HFFc6 (cell line): ENCODE measurements at places on chromosomes 2 and 18. TPM values are rescaled to one million over a fixed set of nuclear protein-coding genes. Genes with fewer than 3 reads are reported as not detected.

GRCh38 chr2:66073172-66073571, 361.8 kb upstream of the MEIS1 start:
- no peaks in the 10 kb centered on the region for H3K36me3 ChIP-seq
- H3K27ac ChIP-seq, result no peak overlapping the region
- H3K27me3 ChIP-seq, result peaks cover 4% of the 10 kb centered on the region; the same call in 1 of the 2 replicates
- no peak overlapping the region for H3K4me3 ChIP-seq

DNA sequence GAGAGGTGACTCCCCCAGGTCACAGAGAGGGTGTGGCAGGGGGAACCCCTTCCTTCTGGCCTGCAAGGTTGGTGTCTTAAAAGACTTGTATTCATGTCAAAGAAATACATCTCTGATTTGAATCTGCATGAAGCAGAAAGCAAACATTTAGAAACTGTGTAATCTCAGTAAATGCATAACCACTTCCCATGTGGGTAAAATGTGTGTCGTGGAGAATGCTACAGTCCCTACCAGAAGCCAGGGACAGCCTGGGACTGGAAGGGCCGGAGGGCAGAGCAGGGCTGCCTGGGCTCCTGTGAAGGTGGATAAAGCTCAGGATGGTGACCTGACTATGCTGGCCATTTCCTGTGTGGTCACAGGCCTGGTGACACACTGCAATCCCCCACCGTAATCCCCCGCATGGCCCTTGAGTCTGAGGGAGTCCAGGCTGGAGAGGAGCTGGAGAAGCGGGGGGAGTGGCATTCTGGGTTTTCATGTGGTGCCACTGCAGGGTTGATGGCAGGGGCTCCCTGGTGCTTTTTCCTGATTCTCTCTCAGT, 102.2 kb downstream of the LRRC30 start:
- no peak for DNase-seq
- no peak overlapping the region for H3K4me3 ChIP-seq
- H3K27me3 ChIP-seq, result peaks cover 7% of the 10 kb centered on the region
- H3K36me3 ChIP-seq, result no peaks in the 10 kb centered on the region
- no peak overlapping the region for H3K27ac ChIP-seq

DNA sequence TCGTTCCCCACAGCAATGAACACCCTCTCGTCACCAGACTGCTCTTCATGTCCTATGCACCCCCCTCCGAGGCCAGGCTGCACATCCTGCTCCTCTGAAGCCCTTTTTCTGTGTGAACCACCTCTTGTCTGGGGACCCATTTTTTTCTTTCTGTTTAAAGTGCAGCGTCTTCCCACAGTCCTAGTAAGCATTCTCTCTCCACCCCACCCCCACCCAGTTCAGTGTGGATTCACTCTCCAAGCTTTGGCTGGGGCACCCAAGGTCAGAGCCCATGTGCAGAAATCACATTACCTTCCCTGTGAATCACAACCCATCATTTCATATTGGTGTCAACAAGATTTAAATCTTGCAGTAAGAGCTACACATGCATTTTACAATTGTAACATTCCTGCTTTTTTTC, 26.4 kb upstream of the PKDCC start:
- 0 out of 2 replicates have a peak, but pooled peaks cover 4% of the 10 kb centered on the region for H3K4me1 ChIP-seq
- no peaks in the 10 kb centered on the region for H3K36me3 ChIP-seq
- H3K27me3 ChIP-seq, result peaks cover 21% of the 10 kb centered on the region
- no peak overlapping the region for H3K27ac ChIP-seq

GRCh38 chr2:129334128-129334527, 645.3 kb upstream of the RAB6C start:
- no peak overlapping the region for H3K4me3 ChIP-seq
- H3K27ac ChIP-seq, result no peak overlapping the region
- no peaks in the 10 kb centered on the region for H3K27me3 ChIP-seq
- no peaks in the 10 kb centered on the region for H3K36me3 ChIP-seq
- H3K4me1 ChIP-seq, result no peaks in the 10 kb centered on the region

DNA sequence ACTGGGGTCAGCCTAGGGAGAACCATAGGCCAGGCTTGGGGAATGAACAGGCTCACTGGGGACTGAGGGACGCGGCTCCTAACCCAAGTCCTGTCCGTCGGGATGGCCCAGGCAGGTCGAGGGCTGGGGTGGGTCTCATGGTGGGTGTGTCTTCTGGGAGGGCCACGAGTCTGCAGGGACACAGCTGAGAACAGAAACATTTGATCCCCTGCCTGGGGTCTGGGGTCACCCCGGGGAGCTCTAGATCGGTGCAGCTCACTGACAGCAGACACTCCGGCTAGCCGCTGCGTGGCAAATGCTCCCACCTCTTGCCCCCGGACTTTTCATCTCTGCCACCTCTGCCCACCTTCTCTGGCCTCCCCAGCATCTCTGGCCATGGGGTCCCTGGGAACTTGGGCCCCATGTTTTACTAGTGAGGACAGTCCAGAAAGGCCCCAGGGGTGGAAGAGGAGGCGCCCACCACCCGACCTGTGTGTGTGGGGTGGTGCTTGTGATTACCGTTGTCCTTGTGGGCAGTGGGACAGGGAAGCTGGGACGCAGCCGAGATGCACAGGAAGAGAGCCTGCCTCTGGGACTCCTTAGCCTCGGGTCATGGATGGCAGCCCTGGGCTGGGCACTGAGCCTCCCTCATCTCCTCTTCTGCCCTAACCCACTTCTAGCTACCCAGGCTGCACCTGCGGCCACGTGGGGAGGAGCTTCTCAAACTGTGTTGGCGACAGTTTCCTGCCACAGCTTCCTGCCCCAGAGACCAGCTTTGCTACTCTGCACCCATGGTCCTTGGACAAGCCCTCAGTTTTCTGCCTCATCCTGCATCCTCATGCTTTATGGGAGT, 4.9 kb downstream of the ZAP70 start:
- no peak for DNase-seq
- H3K36me3 ChIP-seq, result no peaks in the 10 kb centered on the region
- H3K27ac ChIP-seq, result no peak overlapping the region
- peaks cover 20% of the 10 kb centered on the region for H3K27me3 ChIP-seq
- no peak overlapping the region for H3K4me3 ChIP-seq

- no peaks in the 10 kb centered on the region for H3K36me3 ChIP-seq
- peaks cover 14% of the 10 kb centered on the region for H3K27me3 ChIP-seq
- H3K4me1 ChIP-seq, result peaks cover 7% of the 10 kb centered on the region; the same call in 1 of the 2 replicates
- DNase-seq, result no peak
- H3K4me3 ChIP-seq, result no peak overlapping the region
Measured at GRCh38 chr2:128445523-128445900, 126.8 kb upstream of the HS6ST1 start.

GRCh38 chr2:118773826-118774225, 73.6 kb downstream of the EN1 start:
- no peaks in the 10 kb centered on the region for H3K36me3 ChIP-seq
- peaks cover 26% of the 10 kb centered on the region for H3K27me3 ChIP-seq
- no peak overlapping the region for H3K4me3 ChIP-seq
- H3K4me1 ChIP-seq, result no peaks in the 10 kb centered on the region

GRCh38 chr2:27152796-27153464, 4.1 kb downstream of the TCF23 start:
- peaks cover 43% of the 10 kb centered on the region for H3K27me3 ChIP-seq
- H3K4me1 ChIP-seq, result peaks cover 6% of the 10 kb centered on the region
- DNase-seq, result peak; percentile 43
- H3K27ac ChIP-seq, result no peak overlapping the region

DNA sequence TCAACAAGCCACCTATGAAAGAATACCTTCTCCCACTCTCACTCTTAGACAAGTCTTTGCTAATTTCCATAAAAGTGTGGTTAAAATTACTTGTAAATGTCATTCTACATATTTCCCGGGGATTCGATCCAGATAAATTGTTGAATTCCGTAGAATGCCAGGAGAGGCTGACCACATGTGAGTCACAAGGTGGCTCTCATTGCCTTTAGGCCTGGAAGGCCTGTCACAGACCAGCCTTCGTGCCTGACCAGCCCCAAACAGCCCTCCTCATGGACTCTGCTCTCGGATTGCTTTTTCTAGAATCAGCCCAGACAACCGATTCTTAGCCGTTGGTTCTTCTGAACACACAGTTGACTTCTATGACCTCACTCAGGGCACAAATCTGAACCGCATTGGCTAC, 86.0 kb downstream of the RTN4 start:
- DNase-seq, result peak; percentile 53
- H3K27ac ChIP-seq, result peak overlapping the region; percentile 6
- no peak overlapping the region for H3K4me3 ChIP-seq

DNA sequence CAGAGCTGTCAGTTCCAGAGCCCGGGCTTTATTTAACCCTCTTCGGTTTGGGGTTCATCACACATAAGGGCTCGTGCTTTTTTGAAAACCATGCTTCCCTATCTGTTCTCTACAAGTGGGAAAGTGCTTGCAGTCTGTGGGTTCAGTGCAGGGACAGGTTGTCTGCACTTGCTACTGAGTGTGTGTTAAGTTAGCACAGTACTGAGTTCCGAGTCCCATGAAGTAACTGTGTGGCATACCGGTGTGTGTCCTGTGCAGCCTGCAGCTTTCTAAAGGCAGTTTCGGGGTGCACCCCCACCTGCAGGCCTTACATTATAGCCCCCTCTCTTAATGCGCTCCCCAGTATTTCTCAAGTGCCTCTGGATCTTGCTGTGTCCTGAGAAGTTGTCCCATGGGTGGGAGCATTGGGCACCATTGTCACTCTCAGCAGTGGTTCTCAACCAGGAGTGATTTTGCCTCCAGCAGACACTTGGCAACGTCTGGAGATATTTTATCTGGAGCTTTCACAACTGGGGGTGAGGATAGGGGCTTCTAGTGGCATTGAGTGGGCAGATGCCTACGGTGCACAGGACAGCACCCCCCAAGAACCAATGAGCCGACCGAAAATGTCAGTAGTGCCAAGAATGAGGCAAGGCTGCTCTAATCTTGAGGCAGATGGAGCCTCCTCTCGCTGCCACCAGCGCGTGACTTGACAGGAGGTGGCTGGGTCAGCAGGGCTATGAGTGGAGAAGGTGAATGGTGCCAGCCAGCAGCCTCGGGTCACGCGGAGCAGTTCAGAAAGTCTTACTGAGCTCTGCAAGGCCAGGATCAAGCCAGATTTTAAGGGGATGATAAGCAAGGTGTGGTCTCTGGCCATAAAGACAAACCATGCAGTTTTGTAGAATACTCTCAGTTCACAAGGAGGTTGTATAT, 152.2 kb downstream of the SMAD7 start:
- no peak overlapping the region for H3K27ac ChIP-seq
- H3K36me3 ChIP-seq, result peaks cover 37% of the 10 kb centered on the region
- no peak for DNase-seq

DNA sequence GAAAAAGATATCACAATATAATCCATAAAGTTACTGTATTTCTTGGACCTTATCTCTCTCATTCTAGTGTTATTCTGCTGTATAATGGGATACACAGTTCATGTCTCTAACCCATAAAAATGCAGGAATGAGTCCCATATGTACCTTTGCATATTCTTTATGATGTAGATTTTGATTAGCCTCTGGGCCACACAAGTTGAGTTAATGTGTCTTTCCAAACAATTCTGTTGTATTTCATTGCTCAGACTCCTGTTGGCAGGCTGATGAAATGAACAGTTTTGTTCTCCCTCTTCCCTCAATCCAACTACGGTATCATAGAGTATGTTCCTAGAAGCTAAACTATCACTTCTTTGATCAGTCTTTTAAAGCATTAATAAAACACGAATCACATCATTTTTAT, 113.2 kb upstream of the SATB2 start:
- H3K27ac ChIP-seq, result no peak overlapping the region
- no peaks in the 10 kb centered on the region for H3K36me3 ChIP-seq
- no peak for DNase-seq
- no peak overlapping the region for H3K4me3 ChIP-seq
- H3K27me3 ChIP-seq, result no peaks in the 10 kb centered on the region; the same call in 1 of the 2 replicates

GRCh38 chr18:9337873-9338272, 3.3 kb downstream of the TWSG1 start:
- peak overlapping the region; percentile 75 for H3K27ac ChIP-seq
- peak; percentile 33 for DNase-seq
- peak overlapping the region; percentile 53; the same call in 1 of the 2 replicates for H3K4me3 ChIP-seq
- peaks cover 36% of the 10 kb centered on the region; the same call in 1 of the 2 replicates for H3K36me3 ChIP-seq
- peaks cover 26% of the 10 kb centered on the region for H3K4me1 ChIP-seq

DNA sequence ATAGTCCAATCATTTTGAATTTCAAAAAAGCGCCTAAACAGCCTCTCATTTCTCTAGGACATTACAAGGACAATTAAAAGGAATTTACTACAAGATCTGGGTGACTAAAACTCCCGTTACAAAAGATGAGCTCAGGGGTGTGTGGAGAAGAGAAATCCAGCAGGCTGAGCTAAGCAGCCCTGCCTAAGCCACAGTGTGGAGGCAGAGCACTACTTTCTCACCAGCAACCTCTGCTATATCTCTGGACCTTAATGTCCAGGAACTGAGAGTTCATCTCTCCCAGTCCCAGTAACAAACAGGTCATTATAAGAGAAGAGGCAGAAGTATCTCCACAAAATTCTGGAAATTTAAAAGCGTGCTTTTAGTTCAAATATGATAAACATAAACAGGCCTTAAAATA, 18.9 kb upstream of the ANKRD62 start:
- H3K27me3 ChIP-seq, result peaks cover 10% of the 10 kb centered on the region
- no peak overlapping the region for H3K27ac ChIP-seq
- H3K4me3 ChIP-seq, result no peak overlapping the region
- no peak for DNase-seq

GRCh38 chr2:138713069-138713496, 67.1 kb downstream of the NXPH2 start:
- H3K36me3 ChIP-seq, result no peaks in the 10 kb centered on the region
- DNase-seq, result no peak
- H3K27ac ChIP-seq, result no peak overlapping the region
- H3K4me1 ChIP-seq, result peaks cover 21% of the 10 kb centered on the region; the same call in 1 of the 2 replicates

Gene MARCHF4
- total RNA-seq, result 46.7 to 64.7 TPM (median 47.1 TPM) in 3 replicates

Gene GKN2
- not detected in 3 replicates for total RNA-seq

Gene CCBE1
- 158 to 208 TPM (median 162 TPM) in 3 replicates for total RNA-seq

Gene ID2
- total RNA-seq, result 75.2 to 103 TPM (median 90.2 TPM) in 3 replicates

Gene GULP1
- total RNA-seq, result 33.3 to 62.2 TPM (median 36.5 TPM) in 3 replicates

Gene STAT4
- 0.31 to 0.79 TPM (median 0.75 TPM) in 3 replicates for total RNA-seq

Gene CDCA7
- 5.9 to 9.7 TPM (median 7.0 TPM) in 3 replicates for total RNA-seq

Gene TYMS
- total RNA-seq, result 79.4 to 176 TPM (median 123 TPM) in 3 replicates
